ENCODE measurements at places on chromosomes 5 and 9.

GRCh38 chr5:56160723-56161438, 72.2 kb downstream of the ANKRD55 start:
- no peak for DNase-seq

GRCh38 chr5:132371603-132371994, 2.1 kb downstream of the SLC22A5 start:
- DNase-seq: no peak

DNA sequence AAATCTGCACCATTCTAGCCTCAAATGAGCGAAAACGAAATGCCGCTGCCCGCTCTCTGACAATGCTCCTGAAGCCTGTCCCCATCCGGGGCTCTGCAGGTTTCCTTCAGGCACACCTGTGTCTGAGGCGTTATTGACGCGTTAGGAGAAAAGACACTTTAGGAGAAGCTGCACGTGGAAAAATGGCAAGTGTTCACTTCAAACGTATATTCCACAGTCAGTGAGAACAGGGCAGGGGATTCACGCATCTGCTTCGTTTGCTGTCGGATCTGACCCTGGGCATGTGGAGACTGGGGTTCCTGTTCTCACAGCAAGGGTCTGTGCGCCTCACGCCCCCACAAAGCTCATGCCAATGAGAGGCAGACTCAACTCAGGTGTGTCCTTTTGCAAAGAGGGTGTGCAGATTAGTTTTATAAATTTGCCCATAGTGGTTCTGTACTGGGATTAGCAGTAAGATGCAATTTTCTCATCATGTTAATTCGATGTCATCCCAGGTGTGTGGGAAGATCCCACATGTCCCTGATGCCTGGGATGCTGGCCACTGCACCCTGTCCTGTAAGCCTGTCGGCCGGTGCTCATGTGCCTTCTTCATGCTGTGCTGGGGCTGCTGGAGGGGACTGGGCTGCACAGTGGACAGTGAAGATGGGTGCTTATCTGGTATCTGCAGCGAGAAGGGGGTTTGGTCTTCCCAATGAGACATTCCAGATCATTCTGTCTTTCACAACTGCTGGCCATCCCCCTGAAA, 11.2 kb upstream of the TBC1D9B start:
- DNase-seq: no peak

DNA sequence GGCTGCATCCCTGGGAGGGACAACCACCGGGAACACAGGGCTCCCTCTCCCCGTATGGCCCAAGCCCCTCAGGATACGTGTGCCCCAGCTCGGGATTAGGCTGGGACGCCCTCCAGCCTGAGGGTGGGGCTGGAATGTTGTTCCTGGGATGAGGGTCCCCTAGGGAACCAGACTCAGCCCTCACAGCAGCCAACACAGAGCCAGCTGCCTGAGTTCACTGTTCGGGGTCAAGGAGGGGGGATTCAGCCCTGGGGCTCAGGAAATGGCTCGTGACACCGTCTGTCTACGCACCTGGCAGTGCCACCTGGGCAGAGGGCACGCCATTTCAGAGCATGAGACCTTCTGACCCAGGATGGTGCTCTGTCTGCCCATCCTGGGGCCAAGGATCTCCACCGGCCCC, 8.9 kb downstream of the RNF44 start:
- DNase-seq: no peak

DNA sequence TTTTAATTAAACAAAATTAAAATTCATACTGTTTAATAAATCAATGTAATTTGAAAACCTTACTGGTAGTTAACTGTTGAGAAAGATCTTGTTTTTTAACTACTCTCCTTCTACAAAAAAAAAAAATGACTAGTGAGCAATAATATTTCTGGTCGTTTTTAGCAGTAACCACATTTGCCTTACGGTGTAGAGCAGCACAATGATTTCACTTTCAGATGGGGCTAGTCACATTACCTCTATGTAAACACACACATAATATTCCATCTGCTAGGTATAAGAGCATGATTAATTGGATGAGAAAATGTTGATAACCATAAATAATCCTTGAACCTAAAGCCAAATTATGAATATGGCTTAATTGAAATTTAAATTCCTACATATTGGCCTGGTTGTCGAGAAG, 198.1 kb downstream of the CHSY3 start:
- DNase-seq: no peak

GRCh38 chr5:112793201-112793600, 55.5 kb downstream of the APC start:
- DNase-seq: no peak

Measured in activated T-cell treated with anti-CD3 and anti-CD28 coated beads for 48 hours (primary cell).